ENCODE measurements at places on chromosomes 16 and 17. TPM values are rescaled to one million over a fixed set of nuclear protein-coding genes. Genes with fewer than 3 reads are reported as not detected.

Gene LRRC37A2
- total RNA-seq: 5.7 TPM

Gene ANKS3
- 6.7 TPM for total RNA-seq

Gene CLDN7
- total RNA-seq: not detected

Gene SCARF1
- total RNA-seq: 14.8 TPM
